Ascending aorta (tissue), 2 donors: ENCODE measurements at places on chromosomes 3 and 15. TPM values are rescaled to one million over a fixed set of nuclear protein-coding genes. Genes with fewer than 3 reads are reported as not detected.

Gene SPTBN5
- 1.5 TPM for total RNA-seq

Gene KCNAB1
- total RNA-seq = 15.1 TPM

GRCh38 chr15:39326306-39326975 lies 254.4 kb upstream of the THBS1 start:
- no peaks in the 10 kb centered on the region for H3K36me3 ChIP-seq
- H3K27ac ChIP-seq = no peak overlapping the region
- H3K4me1 ChIP-seq = no peaks in the 10 kb centered on the region
- H3K4me3 ChIP-seq = no peak overlapping the region

DNA sequence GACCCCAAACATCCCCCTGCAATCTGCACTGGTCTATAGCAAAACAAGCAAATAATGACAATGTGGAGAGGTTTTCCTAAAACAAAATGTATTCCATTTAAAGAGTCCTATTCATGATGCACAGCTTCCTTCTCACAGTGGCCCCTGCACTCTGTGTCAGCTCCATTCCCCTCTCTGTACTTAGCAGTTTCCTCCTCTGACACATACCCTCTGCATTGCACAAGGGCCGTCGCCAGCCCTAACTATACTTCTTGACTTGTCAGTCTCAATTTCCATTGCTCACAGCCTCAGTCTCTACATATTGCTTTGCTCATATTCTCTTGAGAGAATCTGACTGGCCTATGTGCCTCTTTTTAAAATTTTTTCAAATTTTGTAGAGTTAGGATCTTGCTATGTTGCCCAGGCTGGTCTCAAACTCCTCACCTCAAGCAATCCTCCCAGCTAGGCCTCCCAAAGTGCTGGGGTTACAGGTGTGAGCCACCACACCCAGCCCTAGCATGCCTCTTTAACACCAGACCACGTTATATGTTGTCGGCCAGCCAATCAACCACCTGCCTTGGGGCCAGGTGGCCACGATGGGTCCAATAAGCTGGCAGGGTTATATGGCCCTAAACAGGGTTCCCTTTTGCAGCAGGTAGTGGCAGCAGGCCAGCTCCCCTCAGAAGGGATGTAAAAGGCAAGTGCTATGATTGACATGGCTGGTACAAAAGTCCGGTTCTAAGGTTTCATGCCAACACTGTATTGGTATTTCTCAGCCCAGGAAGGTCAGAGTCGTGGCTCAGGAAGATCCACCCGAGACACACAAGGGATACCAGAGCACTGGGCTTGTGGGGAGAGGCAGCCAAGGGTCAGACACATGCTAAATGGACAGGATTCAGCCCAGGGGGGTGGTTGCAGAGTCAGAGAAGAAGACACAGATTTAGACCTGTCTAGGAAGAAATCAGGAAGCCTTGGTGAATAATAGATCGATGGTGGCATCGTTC lies 59.0 kb upstream of the SMAD3 start:
- no peaks in the 10 kb centered on the region for H3K36me3 ChIP-seq
- no peak for DNase-seq
- no peak overlapping the region for H3K27ac ChIP-seq
- no peaks in the 10 kb centered on the region for H3K27me3 ChIP-seq
- no peaks in the 10 kb centered on the region for H3K4me1 ChIP-seq

Gene RETNLB
- not detected for total RNA-seq

Gene SEMA3G
- 163 TPM for total RNA-seq

DNA sequence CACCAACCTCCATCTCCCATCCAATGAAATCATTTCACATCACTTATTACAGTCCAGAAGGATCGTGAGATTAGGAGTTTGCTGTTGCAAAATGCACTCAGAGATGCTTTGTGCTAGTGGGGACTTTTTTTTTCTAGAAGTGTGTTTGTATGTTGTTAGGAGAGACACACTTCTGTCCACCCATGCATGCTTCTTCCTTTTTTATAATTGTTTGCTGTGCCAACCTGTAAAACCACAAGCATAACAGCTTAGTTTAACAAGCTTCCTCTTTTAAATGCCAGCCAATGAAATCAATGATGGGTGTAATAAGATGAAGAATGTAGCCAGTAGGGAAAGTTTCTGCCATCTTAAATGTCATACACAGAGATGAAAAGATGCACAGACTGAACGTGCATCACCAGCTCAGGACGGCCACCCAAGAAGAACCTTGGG lies 305.6 kb upstream of the STT3B start:
- no peak overlapping the region for H3K27ac ChIP-seq
- no peaks in the 10 kb centered on the region for H3K4me1 ChIP-seq
- no peak overlapping the region for H3K4me3 ChIP-seq
- DNase-seq = no peak

Gene PRSS50
- not detected for total RNA-seq

DNA sequence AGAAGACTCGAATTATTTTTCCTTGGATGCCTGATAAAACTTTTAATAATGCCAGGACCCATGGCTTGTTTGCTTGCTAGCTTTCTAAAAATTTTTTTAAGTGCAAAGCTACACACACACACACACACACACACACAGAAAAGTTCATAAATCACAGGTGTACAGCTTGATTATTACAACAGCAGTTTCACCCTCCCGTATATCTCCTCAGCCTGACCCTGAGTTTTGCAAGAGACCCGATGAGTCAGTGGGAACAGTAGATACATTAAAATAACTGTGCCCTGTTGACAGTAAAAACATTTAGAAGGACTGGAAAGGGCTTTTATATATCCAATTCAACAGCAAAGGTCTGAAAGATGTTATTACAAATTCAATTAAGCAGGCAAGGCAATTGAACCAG lies 46.7 kb downstream of the EMC4 start:
- H3K36me3 ChIP-seq = peaks cover 5% of the 10 kb centered on the region
- H3K27ac ChIP-seq = no peak overlapping the region

DNA sequence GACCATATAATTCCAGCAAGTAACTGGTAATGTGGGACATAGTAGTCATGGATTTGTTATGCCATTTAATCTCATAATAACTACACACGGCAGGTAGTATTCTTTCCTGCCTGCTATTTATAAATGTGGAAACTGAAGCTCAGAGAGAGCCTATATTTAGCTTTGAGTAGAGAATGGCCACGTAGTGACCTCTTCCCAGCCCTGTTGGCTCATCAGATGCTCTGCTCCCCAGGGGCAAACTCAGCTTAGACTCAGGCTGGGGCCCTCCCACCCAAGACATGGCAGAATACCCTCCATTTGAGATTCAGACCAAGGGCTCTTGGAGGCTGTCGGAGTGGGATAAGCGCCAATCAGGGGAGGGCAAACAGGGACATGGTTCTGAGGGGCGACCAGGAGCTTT lies 17.3 kb upstream of the HDAC11 start:
- no peaks in the 10 kb centered on the region for H3K27me3 ChIP-seq
- no peak overlapping the region for H3K4me3 ChIP-seq
- no peaks in the 10 kb centered on the region for H3K4me1 ChIP-seq
- no peak overlapping the region for H3K27ac ChIP-seq

DNA sequence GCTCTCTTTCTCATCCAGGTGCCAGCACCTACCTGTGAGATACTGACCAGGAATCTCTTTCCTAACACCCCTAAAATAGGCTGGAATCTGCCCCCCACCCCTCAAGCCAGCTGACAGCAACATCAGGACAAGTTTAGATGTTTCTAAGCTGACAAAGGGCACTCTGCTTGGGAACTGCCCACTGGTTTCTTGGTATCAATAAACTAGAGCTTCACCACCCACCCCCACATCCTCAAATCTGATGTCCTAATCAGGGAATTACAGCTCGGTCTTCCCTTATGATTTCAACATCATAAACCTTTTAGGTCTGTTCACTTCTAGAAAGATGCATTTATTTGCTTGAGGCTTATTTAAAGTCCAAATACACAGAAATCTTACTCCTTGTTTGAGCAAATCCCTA lies 34.7 kb downstream of the CEP19 start:
- H3K4me3 ChIP-seq = no peak overlapping the region
- no peak for DNase-seq
- H3K4me1 ChIP-seq = no peaks in the 10 kb centered on the region
- H3K27ac ChIP-seq = no peak overlapping the region
- no peaks in the 10 kb centered on the region for H3K36me3 ChIP-seq
- no peaks in the 10 kb centered on the region for H3K27me3 ChIP-seq

- H3K4me3 ChIP-seq = no peak overlapping the region
- no peak overlapping the region for H3K27ac ChIP-seq
- H3K27me3 ChIP-seq = no peaks in the 10 kb centered on the region
- no peaks in the 10 kb centered on the region for H3K36me3 ChIP-seq
- no peak for DNase-seq
Observed at GRCh38 chr3:167736997-167737396, 1.5 kb downstream of the SERPINI1 start.

- peaks cover 6% of the 10 kb centered on the region for H3K36me3 ChIP-seq
- H3K27me3 ChIP-seq = no peaks in the 10 kb centered on the region
- H3K4me1 ChIP-seq = no peaks in the 10 kb centered on the region
- no peak for DNase-seq
Observed at GRCh38 chr3:113439606-113440005, 1.7 kb downstream of the CFAP44 start.

GRCh38 chr15:88741671-88742070 lies 61.6 kb upstream of the ACAN start:
- H3K36me3 ChIP-seq = no peaks in the 10 kb centered on the region
- DNase-seq = no peak
- no peak overlapping the region for H3K4me3 ChIP-seq
- no peak overlapping the region for H3K27ac ChIP-seq
- H3K4me1 ChIP-seq = no peaks in the 10 kb centered on the region
- no peaks in the 10 kb centered on the region for H3K27me3 ChIP-seq

DNA sequence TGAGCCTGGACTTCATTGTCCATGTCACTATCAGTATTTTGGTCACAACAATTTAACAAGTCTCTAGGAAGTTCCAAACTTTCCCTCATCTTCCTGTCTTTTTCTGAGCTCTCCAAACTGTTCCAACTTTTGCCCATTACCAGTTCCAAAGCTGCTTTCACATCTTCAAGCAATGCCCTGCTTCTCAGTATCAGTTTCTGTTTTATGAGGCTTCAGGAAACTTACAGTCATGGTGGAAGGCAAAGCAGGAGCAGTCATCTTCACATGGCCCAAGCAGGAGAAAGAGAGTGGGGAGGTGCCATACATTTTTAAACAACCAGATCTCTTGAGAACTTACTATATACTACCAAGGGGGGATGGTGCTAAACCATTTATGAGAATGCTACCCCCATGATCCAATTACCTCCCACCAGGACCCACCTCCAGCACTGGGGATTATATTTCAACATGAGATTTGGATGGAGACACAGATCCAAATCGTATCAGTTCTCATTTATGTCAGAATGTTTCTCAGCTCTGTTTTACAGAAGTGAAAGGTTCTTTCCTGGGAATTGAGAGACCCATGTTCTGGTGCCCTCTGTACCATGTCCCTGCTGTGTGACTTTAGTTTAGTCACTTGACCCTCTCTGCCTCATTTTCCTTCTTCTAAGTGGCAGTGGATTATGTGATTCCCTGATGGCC lies 169.7 kb downstream of the PLCL2 start:
- no peaks in the 10 kb centered on the region for H3K27me3 ChIP-seq
- H3K4me3 ChIP-seq = no peak overlapping the region
- H3K4me1 ChIP-seq = no peaks in the 10 kb centered on the region
- no peak overlapping the region for H3K27ac ChIP-seq

Gene TNFAIP8L3
- total RNA-seq = 2.6 TPM

DNA sequence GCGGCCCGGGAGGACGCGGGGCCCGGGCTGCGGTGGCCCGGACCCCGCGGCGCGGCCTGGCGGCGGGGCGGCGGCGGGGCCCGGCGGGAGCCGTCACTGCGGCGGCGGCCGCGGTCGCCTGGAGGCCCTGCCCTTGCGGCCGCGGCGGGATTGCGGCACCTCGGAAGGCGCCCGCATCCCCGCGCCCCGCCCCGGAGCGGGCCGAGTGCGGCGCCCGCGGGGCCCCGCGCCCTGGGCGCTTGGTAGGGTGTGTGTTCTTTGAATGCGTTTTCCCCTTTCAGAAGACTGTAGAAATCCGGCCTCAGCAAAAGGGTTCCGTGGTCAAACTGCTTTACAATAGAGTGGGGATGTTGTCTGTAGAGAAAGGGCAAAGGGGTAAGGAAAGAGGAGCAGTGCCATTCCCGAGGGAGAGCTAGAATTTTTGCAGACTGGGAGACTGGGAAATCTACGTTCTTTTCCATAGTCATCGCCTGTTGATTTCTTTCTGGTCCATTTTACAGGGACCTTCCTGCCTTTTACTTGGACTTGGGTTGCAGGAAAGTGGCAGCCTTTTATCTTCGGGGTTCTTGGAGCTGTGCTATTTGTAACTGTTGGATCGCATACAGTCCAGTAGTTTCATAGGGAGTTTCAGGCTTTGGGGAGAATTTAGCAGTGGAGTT lies 630 bp downstream of the SNRK start:
- peaks cover 3% of the 10 kb centered on the region for H3K36me3 ChIP-seq
- peak overlapping the region; percentile 79 for H3K4me3 ChIP-seq
- no peaks in the 10 kb centered on the region for H3K27me3 ChIP-seq

GRCh38 chr3:176447369-176447768 lies 749.9 kb downstream of the TBL1XR1 start:
- no peaks in the 10 kb centered on the region for H3K4me1 ChIP-seq
- H3K36me3 ChIP-seq = no peaks in the 10 kb centered on the region
- no peaks in the 10 kb centered on the region for H3K27me3 ChIP-seq

Gene GABRR3
- total RNA-seq = not detected

DNA sequence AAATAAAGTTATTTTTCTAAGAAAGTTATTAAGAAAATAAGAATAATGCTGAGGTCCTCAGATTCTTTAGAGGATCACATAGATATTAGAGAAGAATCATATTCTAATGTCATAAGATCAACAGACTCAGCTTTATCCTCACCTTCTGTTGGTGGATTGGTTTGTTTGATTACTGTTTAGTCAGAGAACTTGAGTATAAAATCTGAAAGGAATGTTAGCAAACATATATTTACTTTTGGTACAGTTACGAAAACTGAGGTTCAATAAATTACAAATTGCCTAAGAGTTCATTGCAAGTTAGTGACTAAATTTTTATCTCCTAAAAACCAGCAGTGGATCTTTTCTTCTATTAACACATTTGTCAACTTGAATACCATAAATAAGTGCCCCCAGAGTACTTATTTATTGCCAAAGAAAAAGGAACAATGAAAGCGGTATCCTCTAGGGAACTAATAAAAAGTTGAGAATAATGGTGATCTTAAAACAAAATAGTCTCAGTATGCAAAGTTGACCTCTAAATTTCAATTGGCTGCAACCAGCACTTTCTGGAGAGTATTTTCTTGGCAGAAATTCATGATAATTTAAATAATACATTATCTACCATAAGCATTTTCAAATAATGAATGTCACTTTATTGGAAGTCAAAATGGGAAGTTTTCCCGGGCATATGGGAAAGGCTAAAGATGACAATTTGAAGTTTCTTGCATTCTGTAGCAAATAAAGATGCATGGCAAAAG lies 296.8 kb downstream of the OTOL1 start:
- no peak for DNase-seq
- no peaks in the 10 kb centered on the region for H3K36me3 ChIP-seq
- H3K4me1 ChIP-seq = no peaks in the 10 kb centered on the region
- H3K27me3 ChIP-seq = no peaks in the 10 kb centered on the region
- no peak overlapping the region for H3K4me3 ChIP-seq

- H3K4me3 ChIP-seq = no peak overlapping the region
- no peaks in the 10 kb centered on the region for H3K4me1 ChIP-seq
- H3K27me3 ChIP-seq = no peaks in the 10 kb centered on the region
- H3K27ac ChIP-seq = no peak overlapping the region
- no peak for DNase-seq
Observed at GRCh38 chr15:34647569-34648293, 64.3 kb upstream of the GOLGA8B start.
